ENCODE measurements at places on chromosomes 3 and 15. TPM values are rescaled to one million over a fixed set of nuclear protein-coding genes. Genes with fewer than 3 reads are reported as not detected.

Gene GUCA1C
- total RNA-seq = not detected

Gene SUSD5
- 1.1 TPM for total RNA-seq

Gene ADIPOQ
- not detected for total RNA-seq

Gene BNC1
- total RNA-seq = 3.1 TPM

- H3K27ac ChIP-seq = peak overlapping the region; percentile 69
- peaks cover 17% of the 10 kb centered on the region for H3K4me1 ChIP-seq
- no peak overlapping the region for H3K4me3 ChIP-seq
- peak; percentile 73 for DNase-seq
Measured at GRCh38 chr15:40787344-40787841, 17.6 kb downstream of the C15orf62 start.

- no peak overlapping the region for H3K4me3 ChIP-seq
- no peak overlapping the region for H3K27ac ChIP-seq
- DNase-seq = no peak
- no peaks in the 10 kb centered on the region for H3K36me3 ChIP-seq
- H3K4me1 ChIP-seq = peaks cover 4% of the 10 kb centered on the region
Measured at GRCh38 chr3:185727873-185728272, 97.0 kb downstream of the IGF2BP2 start.

DNA sequence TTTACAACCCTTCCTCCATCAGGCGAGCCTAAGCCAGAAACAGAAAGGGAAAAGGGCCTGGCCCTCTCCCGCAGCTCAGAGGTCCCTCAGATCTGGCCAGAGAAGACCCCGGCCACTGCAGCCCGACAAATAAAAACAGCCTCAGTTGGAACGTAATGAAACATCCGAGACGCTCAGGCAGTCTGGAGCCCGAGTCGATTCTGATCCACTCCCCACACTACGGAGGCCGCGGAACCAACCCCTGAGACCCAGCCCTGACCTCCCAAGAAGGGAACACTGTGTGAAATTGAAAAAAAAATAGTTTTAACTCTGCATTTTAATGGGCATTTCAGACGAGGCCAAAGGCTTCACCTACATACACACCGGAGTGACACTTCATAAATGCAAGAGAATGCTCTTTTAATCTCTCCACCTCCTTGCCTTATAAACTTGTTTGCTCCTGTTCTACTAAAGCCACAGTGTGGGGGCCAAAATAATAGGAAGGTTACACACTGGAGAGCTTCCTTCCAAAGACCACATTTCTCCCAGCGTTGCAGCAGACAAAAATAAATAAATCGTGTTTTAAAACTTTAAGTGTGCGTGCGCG lies 3.7 kb downstream of the MEIS2 start:
- H3K27ac ChIP-seq = peak overlapping the region; percentile 73
- H3K27me3 ChIP-seq = no peaks in the 10 kb centered on the region
- peaks cover 9% of the 10 kb centered on the region for H3K4me1 ChIP-seq
- H3K4me3 ChIP-seq = peak overlapping the region; percentile 76

DNA sequence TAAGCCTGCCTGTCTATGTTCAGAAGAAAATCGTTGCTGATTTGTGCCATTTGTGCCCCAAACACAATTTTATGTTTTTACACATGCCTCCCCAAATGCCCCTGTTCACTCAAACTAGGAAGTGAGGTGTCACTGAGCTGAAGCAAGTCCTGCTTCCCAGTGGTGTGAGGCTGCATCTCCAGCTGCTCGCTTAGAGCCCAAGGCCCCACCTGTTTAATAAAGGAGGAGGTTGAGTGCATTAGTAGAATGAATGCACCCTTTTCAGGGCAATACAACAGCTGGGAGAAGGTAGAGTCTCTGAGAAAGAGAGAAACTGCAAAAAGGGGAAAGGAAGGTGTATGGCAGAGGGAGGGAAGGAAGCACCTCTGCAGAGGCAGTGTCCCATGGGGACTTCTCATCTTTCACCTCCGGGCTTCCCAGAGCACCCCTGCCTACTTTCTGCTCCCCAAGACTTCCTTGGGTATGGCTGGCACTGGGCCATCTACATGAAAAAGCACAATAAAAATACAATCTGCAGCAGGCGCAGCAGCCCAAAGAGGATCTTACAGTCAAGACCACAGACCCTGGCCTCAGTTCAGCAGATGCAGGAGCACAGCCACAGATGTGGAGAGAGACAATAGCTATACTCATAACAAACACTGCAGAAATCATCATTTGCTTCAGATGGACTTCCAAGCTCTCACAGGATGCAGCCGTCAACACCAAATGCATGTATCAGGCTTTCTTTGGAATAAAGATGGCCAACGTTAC lies 165.9 kb downstream of the POLR2M start:
- no peak overlapping the region for H3K4me3 ChIP-seq
- H3K27ac ChIP-seq = no peak overlapping the region
- H3K27me3 ChIP-seq = peaks cover 7% of the 10 kb centered on the region
- no peaks in the 10 kb centered on the region for H3K4me1 ChIP-seq
- H3K36me3 ChIP-seq = no peaks in the 10 kb centered on the region

DNA sequence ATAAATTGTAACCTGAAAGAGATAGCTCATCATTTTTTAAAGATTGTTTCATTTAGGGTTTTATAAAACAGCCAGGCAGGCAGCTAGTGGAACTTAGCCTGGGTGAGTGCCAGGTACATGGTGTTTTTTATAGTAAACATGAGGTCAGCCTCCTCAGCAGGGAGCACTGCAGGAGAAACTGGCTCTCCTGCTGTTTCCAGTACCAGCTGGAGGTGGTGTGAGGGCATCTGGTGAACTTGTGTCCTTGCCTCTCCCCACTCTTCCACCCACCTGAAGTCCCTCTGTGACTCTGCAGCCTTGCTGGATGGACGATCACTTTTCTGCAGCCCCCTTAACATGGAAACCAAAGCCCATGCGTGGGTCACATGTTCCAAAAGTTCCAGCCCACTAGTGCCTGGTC lies 128.4 kb downstream of the FAM174B start:
- no peak overlapping the region for H3K27ac ChIP-seq
- no peaks in the 10 kb centered on the region for H3K27me3 ChIP-seq
- DNase-seq = no peak
- H3K4me1 ChIP-seq = no peaks in the 10 kb centered on the region

All from upper lobe of right lung (tissue), 1 donor.